ENCODE measurements at places on chromosomes 6 and 20. TPM values are rescaled to one million over a fixed set of nuclear protein-coding genes. Genes with fewer than 3 reads are reported as not detected.

The SLC17A2 gene
- total RNA-seq, result not detected

The CST2 gene
- not detected for total RNA-seq

The CYP24A1 gene
- 0.27 TPM for total RNA-seq

The OR2H1 gene
- not detected for total RNA-seq

The EDN3 gene
- total RNA-seq, result not detected

The AGER gene
- total RNA-seq, result 0.81 TPM

The MROH8 gene
- 2.2 TPM for total RNA-seq

The TMEM200A gene
- 3.5 TPM for total RNA-seq

The PI3 gene
- not detected for total RNA-seq

The CDC5L gene
- total RNA-seq, result 10.5 TPM
